ENCODE measurements at places on chromosomes 7 and 10.

- no peak for DNase-seq
Observed at GRCh38 chr10:48333856-48334255, 27.4 kb downstream of the MAPK8 start.

GRCh38 chr10:5858811-5859210 is 30.9 kb downstream of the ANKRD16 start:
- no peak for DNase-seq

DNA sequence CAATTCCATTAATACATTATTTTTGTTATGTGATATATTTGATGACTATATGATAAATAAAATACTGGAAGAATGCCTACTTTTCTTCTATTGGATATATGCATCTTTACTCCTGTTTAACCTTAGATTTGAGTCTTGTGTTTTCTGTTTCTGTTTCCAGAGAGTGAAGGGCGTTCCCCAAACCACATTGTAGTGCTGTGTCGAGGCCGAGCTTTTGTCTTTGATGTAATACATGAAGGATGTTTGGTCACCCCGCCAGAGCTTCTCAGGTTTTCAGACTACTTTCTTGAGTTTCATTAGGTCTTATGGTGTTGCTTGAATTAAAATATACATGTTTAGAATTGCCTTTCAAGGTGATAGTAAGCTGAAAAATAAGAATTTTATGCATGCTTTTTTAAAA is 23.8 kb downstream of the CROT start:
- DNase-seq = no peak

DNA sequence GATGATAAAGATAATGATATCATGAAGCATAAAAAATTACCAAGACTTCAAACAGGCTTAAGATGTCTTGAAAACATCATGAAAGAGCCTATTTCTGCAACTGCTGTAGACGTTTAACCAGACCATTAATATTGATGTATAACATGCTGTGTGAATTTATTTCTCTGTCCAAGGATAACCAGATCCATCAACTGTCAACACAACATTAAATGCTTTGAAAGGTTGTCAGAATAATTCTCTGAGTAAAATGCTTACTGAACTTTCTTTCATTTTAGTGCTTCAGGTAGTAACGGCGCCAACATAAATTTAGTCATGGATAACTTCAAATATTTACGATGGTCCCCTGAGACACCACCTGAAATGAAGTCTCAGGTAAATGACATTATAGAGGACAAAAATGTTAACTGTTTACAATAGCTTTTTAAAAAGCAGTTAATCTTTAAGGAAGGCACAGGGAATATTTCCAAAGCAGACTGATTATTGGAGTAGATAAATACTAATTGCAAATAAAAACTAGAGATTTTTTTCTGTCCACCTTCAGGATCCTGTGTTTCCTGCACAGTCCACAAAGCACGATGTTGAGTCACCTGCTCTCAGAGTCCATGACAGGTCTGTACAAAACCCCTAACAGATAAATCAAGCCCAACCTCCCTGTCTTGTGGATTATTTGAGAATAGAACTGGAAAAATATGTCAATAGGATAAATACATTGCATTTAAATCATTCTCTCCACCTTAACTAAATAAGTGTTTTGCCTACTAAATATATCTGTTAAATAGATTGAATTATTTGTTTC is 1213.2 kb downstream of the XPNPEP1 start:
- no peak for DNase-seq

DNA sequence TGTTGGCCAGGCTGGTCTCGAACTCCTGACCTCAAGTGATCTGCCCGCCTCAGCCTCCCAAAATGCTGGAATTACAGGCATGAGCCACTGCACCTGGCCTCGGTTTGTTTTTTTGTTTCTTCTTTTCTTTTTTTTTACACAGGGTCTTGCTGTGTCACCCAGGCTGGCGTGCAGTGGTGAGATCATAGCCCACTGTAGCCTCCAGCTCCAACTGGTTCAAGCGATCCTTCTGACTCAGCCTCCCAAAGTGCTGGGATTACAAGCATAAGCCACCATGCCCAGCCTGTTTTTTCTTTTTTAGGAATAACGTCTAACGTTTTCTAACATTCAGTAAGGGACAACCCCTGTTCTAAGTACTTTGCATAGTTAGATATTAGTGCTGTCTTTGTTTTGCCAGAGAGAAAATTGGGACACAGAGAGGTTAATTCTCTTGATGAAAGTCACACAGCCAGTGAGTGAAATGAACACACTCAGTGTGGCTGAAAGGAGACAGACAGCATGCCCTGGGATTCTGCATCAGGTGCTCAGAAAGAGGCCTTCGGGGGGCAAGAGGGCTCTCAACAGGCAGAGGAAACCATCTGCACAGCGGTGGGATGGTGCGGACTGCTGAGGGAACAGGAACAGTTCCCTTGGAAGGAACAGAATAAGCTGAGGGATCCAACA is 4.3 kb downstream of the LIMK1 start:
- DNase-seq = no peak

- no peak for DNase-seq
Observed at GRCh38 chr7:157281221-157281998, 55.4 kb upstream of the DNAJB6 start.
